ENCODE measurements at places on chromosomes 7 and 10. TPM values are rescaled to one million over a fixed set of nuclear protein-coding genes. Genes with fewer than 3 reads are reported as not detected.

The IDI2 gene
- polyA plus RNA-seq, result not detected

The NEUROG3 gene
- not detected for polyA plus RNA-seq

The ADAM12 gene
- polyA plus RNA-seq, result 0.11 TPM

The AOC1 gene
- not detected for polyA plus RNA-seq
